ENCODE measurements at places on chromosomes 12 and 14.

DNA sequence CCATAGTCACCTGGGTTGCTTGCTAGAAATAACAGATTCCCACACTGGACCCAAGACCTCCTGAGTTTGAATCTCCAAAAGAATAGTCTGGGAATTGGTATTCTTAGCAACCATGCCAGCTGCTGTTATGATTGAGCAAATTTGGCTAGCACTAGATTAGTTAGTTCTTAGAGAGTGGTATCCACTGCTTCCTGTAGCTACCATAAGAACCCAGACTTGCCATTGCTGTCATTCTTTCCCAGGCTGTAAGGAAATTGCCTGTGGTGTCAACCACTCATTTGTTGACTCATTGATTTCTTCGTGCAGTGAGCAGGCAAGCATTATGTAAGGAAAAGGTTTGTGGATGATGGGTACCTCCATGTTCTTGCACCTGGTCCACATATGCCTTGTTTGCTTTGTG is 201.8 kb upstream of the RGS6 start:
- DNase-seq = no peak

- DNase-seq = peak; percentile 91
These were observed 6.7 kb downstream of the HOXC5 start for GRCh38 chr12:54039417-54040147.

GRCh38 chr14:54674046-54674741 is 107.3 kb downstream of the SAMD4A start:
- DNase-seq = no peak

- no peak for DNase-seq
These were observed 103.3 kb upstream of the PMCH start for GRCh38 chr12:102300824-102301461.

- DNase-seq = no peak
These were observed 575.5 kb downstream of the ALG10 start for GRCh38 chr12:34597548-34598351.

DNA sequence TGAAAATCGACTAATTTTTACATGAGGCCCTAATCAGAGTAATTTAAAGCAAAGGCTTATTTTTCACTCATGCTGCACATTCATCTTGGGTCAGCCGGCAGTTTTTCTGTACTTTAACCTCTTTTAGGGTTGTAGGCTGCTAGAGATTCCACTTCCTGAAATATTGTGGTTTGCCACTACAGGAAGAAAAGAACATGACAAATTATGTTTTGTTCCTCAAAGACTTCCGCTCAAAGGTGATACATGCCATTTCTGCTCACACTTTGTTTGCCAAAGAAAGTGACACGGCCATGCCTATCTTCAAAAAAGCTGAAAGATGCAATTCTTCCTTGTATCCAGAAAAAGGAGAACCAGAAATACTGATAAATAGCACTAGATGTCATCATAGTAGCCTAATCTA is 183.4 kb upstream of the PPFIA2 start:
- no peak for DNase-seq

GRCh38 chr12:131010396-131011131 is 56.9 kb downstream of the ADGRD1 start:
- no peak for DNase-seq

DNA sequence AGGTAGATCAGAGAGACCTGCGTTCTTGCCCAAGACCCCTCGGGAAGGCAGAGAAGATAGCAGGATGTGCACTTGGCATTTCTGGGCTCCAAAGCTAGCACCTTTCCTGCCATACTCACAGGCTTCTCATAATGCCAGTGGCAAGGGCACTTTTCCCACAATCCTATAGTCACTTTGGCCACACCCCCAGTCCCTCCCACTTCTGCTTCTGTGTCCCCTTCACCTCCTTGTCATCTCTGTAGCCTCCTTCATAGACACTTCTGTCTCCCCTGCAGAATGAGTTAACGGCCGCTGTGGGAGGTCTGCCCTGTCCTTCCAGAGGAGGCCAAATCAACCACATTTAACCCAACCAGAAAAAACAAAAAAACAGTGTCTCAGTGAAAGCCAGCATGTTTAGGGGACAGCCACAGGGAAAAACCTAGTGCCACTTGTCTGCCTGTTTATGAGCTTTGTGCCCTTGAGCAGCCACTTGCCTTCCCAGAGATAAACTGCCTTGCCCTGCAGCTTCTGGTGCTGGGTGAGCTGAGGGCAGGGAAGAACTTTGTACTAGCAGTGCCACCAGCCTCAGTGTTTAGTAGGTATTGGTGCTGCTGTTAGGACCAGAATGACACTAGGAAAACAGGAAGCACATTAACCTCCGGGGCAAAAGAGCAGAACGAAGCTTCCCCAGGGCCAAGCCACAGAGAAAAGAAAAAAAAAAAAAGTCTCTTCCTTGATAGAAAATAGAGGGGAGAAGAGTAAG is 193.0 kb upstream of the PWP1 start:
- no peak for DNase-seq

- DNase-seq = no peak
These were observed 7.4 kb downstream of the NR1H4 start for GRCh38 chr12:100481021-100481420.

DNA sequence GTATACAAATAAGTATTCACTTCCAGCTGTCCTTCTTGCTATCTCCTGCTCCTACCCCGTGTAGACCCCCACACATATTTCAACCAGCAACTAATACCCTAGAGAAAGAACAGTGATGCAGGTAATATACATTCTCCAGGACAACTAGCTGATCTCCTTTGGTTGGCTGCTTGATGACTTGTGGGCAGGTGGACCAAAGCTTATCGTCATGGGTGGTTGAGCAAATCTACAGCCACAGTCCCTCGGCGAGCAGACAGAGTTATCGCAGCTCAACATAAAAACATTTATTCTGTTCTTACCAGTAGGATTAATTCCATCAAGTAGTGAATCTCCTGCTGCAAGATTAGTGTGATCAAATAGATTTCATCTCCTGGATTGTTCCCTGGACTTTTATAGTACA is 314.3 kb downstream of the TMEM132D start:
- DNase-seq = no peak

- DNase-seq = peak; percentile 58
These were observed 65.9 kb downstream of the PTPRQ start for GRCh38 chr12:80509781-80510556.

DNA sequence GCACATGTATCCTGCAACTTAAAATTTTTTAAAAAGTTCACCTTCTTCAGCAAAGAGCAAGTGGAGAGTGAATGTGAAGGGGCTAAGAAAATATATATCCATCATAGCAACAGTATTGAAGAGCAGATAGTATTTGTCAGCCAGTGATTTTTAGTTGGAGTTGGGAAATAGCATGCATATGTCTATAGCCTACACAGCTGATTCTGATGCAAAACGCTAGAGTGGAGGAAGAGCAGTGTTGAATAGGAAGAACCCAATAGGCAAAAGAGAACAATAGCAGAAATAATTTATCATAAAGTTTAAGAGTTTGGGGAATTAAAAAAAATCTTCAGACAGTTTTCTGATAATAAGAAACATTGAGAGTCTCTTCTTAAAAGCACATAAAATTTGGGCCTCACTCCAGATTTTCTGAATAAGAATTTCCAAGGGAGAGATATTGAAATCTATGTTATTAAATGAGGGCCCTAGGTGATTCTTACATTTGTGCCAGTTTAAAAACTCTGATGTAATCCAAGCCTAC is 12.0 kb downstream of the PDE6H start:
- no peak for DNase-seq

GRCh38 chr12:106625976-106626375 is 43.2 kb downstream of the RFX4 start:
- DNase-seq = no peak

GRCh38 chr12:32076941-32077340 is 29.7 kb upstream of the BICD1 start:
- DNase-seq = no peak

GRCh38 chr14:97976861-97977260 is 1179.7 kb downstream of the VRK1 start:
- DNase-seq = no peak

DNA sequence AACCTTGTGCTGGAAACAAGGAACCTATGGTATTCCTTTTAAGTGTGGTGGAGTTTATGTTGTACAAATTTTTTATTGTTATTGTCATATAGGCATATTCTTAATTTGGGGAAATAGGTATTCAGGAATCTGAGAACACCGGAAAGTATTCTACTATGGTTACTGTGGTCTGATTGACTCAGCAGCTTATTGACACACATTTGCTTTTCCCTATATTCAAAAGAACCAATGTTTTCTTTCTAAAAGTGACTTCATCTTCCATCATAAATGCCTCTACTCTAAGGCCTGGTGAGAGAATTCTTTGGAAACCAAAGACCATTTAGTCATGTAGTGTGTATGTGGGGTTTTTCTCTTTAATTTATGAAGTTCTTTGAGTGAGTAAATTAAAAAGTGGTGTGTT is 474.8 kb downstream of the TMTC2 start:
- no peak for DNase-seq

DNA sequence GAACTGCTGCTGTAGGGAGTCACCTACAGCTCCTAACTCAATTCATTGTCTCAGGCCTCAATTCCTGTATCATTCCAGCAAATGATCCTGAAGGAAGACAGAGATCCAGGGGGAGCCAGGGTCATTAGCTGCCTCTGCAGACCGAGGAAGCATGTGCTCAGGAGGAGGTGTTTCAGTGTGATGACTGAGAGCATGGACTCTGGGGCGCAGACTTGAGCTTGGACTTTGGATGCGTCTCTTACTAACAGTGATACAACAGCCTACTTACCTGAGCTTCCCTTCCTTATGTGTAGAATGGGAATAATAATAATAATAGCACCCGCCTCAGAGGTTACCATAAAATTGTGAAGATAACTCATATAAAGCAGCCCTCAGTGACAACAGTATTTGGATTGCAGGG is 92.0 kb upstream of the USP44 start:
- no peak for DNase-seq

DNA sequence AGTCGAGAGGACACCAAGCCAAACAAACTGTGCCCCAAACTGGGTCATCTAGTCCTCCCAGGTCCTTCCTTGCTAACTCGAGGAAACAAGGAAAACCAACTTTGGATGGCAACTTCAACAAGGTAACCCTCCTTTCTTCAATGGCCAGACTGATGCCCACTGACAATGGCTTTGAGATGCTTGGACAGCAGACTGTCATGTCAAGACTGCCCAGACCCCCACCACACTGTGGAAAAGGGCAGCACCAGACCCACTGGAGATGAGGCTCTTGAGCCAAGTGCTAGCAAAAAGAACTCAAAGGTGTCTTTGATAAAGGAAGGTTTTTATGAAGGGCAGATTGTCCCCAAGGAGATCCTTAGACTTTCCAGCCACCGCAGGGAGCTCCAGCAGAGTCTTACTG is 9.0 kb upstream of the CDH24 start:
- DNase-seq = no peak

GRCh38 chr12:95506707-95507523 is 33.0 kb downstream of the METAP2 start:
- DNase-seq = no peak

DNA sequence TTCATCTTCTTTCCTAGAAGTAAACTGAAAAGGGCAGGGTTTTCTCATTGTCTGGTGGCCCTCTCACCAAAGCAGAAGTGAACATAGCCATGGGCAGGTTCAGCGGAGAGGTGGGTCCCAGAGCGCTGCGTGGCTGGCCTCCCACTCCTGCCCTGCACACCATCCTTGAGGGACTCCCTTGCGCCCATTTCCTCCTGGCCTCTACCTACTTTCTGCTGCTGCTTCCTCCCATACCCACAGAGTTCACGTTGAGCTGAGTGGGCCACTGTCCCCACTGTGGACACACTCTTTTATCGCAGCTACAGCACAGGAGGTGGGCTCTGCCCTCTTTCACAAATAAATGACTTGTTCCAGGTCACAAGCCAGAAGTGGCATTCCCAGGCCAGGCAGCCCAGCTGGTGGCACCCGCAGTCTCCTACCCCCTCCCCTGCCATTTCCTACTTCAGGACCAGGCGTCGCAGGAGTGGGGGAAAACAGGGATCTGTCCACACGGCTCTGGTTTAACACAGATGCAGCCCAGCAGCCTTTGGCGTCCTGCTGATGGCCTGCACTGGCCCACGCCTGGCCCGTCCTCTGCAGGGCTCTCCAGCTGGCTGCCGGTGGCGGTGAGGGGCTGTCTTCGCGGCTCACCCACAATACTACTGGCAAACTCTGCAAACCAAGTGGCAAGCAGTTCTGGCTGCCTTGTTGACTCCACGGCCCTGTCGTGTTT is 4.9 kb downstream of the SIVA1 start:
- no peak for DNase-seq

DNA sequence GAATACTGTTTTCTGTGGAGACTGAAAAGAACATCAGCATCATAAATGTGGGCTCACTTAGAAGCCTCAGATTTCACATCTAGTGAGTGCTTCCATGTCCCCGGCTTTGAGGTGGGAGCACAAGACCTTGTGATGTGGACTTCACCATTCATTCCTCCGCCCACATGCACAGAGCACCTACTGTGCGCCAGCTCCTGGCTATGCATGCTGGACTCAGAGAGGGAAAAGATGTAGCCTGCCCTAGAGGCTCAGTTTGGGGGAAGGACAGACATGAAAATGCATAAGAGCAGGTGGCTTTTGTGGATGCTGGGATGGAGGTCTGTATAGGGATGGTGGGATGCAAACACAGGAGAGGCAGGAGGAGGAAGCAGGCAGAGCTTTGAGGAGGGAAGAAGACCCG is 65.0 kb downstream of the SERPINA3 start:
- no peak for DNase-seq
